Upper lobe of left lung (tissue), 6 donors: ENCODE measurements at places on chromosomes 11 and 22.

GRCh38 chr11:32039149-32039548 is 51.7 kb upstream of the RCN1 start:
- no peak overlapping the region for H3K27ac ChIP-seq
- H3K4me3 ChIP-seq = no peak overlapping the region
- no peaks in the 10 kb centered on the region for H3K27me3 ChIP-seq
- no peaks in the 10 kb centered on the region for H3K36me3 ChIP-seq

DNA sequence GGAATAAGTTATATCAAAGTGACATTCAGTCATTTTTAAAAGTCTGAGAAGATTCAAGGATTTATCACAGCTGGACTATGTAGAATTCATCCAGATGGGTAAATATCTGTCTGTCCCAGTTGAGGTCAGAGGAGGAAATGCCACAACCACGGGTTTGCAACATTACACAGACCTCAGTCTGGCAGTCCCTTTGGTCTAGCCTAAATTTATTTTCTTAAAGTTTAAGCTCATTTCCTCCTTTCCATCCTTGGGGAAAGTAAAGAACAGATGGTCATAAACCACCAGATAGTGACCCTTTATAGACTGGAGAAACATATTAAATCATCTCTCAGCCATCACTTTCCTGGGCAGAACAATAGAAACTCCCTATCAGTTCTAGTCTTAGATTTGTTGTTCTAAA is 238.4 kb upstream of the DDI1 start:
- peaks cover 2% of the 10 kb centered on the region for H3K4me1 ChIP-seq
- no peak overlapping the region for H3K4me3 ChIP-seq
- H3K36me3 ChIP-seq = no peaks in the 10 kb centered on the region
- no peaks in the 10 kb centered on the region for H3K27me3 ChIP-seq

DNA sequence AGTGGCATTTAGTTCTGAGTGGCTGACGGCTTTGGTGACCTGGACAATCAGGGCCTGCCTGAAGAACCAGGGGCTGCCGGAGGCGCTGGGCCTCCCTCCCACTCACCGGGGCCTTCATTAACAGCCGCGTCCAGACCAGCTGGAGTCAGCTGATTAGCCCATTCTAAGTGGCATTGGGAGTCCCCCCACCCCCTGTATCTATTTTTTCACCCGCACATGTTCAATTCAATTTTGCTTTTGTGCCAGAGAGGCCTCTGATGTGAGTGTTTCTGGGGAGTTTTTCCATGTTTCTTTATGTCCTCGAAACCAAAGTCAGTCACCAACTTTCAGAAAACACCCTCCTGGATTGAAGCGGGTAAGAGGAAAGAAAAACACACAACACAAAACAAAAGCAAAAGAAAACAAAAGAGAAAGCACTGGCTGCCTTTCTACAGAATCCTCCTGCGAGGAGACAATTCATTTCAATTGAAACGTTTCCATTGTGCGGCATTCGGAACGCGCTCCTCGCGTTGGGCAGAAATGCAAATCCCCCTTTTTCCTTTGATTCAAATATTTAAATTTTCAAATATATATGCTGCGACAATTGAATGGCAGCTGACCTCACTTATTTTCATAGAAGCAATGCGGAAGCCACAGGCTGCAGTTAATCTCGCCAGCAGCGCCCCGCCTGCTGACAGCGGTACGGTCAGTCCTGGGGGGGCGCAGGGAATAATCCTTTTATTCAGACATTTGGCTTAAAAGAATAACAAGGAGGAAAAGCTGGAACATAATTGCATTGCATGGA is 17.7 kb downstream of the CDKN1C start:
- peak overlapping the region; percentile 28 for H3K4me3 ChIP-seq
- no peak overlapping the region for H3K27ac ChIP-seq
- no peaks in the 10 kb centered on the region for H3K36me3 ChIP-seq
- no peaks in the 10 kb centered on the region for H3K27me3 ChIP-seq

DNA sequence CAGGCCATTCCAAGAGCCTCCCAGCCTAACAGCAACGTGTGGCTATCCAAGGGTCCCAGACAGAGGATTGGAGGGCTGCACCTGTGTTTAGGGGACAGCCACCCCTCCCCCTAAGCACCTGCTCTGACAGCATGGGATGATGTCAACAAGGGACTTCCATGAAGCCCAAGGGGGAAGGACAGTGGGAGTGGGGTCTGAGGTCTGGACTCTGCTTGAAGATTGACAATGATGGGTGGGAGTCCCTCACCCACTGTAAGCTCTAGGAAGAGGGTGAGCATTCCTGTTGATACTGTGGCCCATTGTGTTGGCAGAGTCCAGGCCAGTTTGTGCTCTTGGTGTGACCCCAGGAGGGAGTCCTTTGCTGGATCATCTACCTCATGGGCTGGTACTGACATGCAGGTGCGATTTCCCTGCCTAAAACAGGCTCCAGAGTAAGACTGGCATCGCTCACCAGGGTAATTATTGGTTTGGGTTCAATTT is 46.9 kb upstream of the TUB start:
- peaks cover 7% of the 10 kb centered on the region for H3K4me1 ChIP-seq
- no peaks in the 10 kb centered on the region for H3K27me3 ChIP-seq
- H3K27ac ChIP-seq = no peak overlapping the region
- no peak overlapping the region for H3K4me3 ChIP-seq
- H3K36me3 ChIP-seq = no peaks in the 10 kb centered on the region

DNA sequence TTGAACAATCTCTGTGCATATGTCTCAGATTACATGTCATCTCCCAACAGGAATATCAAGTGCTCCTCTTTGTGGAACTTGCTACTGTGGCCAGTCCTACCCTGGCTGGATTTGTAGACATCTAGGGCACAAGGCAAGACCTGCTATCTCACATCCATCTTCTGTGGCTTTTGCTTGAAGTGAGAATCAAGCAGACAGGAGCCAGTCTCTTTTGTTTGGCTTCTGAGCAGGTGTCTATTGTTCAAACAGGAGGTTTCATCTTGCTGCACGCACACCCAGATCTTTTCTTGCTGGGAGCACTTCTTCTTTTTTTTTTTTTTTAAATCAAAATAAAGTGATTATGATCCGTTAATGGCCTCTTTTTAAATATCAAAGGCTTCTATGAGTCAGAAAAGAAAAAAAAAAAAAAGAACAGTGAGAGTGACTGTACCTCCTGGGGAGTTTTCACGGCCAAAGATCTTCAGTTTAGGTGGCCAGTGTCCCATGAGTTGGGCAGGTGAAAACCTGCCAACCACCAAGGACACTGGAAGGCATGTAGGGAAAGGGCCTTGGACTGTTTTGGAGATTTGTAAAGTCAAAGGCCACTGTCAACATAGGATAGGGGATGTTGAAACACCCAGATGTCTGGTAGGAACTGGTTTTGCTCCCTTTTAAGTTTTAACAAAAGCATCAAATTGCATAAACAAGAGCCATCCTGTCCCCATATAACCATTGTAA is 78.1 kb downstream of the CD44 start:
- no peaks in the 10 kb centered on the region for H3K27me3 ChIP-seq

- peaks cover 16% of the 10 kb centered on the region for H3K4me1 ChIP-seq
- no peak overlapping the region for H3K4me3 ChIP-seq
- no peaks in the 10 kb centered on the region for H3K27me3 ChIP-seq
- no peak overlapping the region for H3K27ac ChIP-seq
- no peaks in the 10 kb centered on the region for H3K36me3 ChIP-seq
Measured at GRCh38 chr22:19825904-19826618, 28.6 kb downstream of the GNB1L start.

DNA sequence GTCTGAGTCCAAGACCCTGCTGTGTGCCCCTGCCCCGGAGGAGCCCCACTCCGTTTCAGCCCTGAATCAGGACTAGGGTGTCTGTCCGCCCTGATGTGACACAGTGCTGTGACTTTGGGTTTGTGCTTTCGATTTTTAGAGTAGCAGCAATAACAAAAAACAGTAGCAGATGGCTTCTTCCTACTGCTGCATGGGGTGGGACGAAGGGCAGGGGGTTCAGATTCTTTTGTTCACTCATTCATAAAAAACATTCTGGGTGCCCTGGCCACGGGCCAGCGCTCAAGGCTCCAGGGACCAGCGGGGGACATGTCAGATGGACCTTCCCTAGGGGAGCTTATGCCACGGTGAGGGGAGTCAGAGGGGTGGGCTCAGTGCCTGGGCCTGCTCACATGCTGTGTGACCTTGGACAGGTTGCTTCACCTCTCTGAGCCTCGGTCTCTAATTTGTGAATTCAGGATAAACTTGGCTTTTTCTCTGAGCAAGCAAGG is 24.6 kb upstream of the PRR5 start:
- H3K27ac ChIP-seq = no peak overlapping the region
- H3K27me3 ChIP-seq = no peaks in the 10 kb centered on the region
- no peaks in the 10 kb centered on the region for H3K36me3 ChIP-seq
- DNase-seq = no peak
- H3K4me3 ChIP-seq = peak overlapping the region; percentile 6

GRCh38 chr11:48074425-48075181 is 94.2 kb downstream of the PTPRJ start:
- no peaks in the 10 kb centered on the region for H3K36me3 ChIP-seq
- H3K27ac ChIP-seq = no peak overlapping the region
- H3K4me3 ChIP-seq = no peak overlapping the region
- H3K4me1 ChIP-seq = no peaks in the 10 kb centered on the region

GRCh38 chr11:124920870-124921609 is 2.0 kb downstream of the HEPN1 start:
- H3K4me3 ChIP-seq = peak overlapping the region; percentile 51
- H3K27ac ChIP-seq = peak overlapping the region; percentile 81
- H3K36me3 ChIP-seq = no peaks in the 10 kb centered on the region
- peak; percentile 58 for DNase-seq
- H3K27me3 ChIP-seq = no peaks in the 10 kb centered on the region
- peaks cover 8% of the 10 kb centered on the region for H3K4me1 ChIP-seq

GRCh38 chr11:108536783-108537182 is 38.6 kb upstream of the POGLUT3 start:
- H3K27me3 ChIP-seq = no peaks in the 10 kb centered on the region
- no peak overlapping the region for H3K27ac ChIP-seq
- no peaks in the 10 kb centered on the region for H3K4me1 ChIP-seq
- H3K4me3 ChIP-seq = peak overlapping the region; percentile 21
- H3K36me3 ChIP-seq = no peaks in the 10 kb centered on the region

- no peaks in the 10 kb centered on the region for H3K27me3 ChIP-seq
- no peak overlapping the region for H3K27ac ChIP-seq
- H3K4me3 ChIP-seq = no peak overlapping the region
- DNase-seq = no peak
- no peaks in the 10 kb centered on the region for H3K36me3 ChIP-seq
Measured at GRCh38 chr11:9790703-9791102, 126.8 kb downstream of the SWAP70 start.

DNA sequence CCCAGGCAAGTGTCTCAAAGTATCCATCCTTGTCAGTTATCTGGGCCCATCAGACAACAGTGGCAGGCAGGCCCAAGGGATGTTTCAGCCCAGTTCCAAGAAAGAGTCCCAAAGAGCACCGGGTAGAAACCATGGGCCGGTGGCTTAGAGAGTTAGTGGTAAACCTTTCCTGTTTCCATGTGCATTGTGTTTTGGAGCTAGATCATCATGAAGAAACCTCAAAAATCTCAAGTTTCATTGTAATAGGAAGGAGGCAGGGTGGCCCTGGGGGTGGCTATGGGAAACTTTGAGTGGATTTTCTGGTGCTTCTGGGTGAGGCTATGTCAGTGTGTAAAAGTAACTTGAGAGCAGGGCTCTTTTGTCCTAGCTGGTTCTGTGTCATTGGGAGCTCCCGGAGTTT is 68.1 kb downstream of the UBASH3B start:
- no peaks in the 10 kb centered on the region for H3K27me3 ChIP-seq
- no peak for DNase-seq
- no peaks in the 10 kb centered on the region for H3K36me3 ChIP-seq
- no peak overlapping the region for H3K4me3 ChIP-seq

DNA sequence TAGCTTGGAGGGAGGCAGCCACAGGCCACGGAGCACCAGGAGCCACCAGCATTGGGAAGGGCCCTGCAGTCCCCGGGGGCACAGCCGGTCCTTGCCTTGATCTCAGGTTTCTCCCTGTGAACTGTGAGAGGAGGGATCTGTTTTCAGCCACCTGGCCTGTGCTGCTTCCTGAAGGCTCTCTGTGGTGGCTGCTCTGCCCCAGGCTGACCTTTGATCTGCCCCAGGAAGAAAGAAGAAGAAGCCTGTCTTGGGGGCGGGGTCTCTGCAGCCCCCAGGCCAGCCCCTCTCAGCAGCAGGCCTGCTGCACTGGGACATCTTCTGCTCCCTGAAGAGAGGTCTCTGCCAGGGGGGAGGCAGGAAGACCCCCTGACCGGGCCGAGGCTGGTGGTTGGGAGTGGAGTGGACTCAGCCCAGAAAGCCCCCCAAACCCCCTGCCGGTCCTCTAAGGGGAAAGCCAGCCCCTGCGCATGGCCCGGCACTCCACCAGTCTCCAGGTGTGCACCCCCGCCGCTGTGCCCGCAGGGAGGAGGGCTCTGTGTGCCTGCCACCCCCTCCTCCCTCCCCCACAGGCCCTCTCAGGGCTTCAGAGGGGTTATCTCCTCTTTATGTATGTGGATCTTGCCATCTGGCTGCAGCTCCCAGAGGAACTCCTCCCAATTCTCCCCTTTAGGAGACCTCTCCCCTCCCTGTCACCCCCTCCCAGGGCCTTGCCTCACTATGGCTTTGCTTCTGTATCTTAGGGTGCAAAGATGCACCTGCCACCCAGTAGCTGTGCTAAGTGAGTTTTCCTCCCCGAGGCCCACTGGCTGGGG is 675.3 kb downstream of the BRD1 start:
- no peaks in the 10 kb centered on the region for H3K4me1 ChIP-seq
- no peak overlapping the region for H3K27ac ChIP-seq
- no peak for DNase-seq
- no peak overlapping the region for H3K4me3 ChIP-seq
- H3K27me3 ChIP-seq = no peaks in the 10 kb centered on the region

DNA sequence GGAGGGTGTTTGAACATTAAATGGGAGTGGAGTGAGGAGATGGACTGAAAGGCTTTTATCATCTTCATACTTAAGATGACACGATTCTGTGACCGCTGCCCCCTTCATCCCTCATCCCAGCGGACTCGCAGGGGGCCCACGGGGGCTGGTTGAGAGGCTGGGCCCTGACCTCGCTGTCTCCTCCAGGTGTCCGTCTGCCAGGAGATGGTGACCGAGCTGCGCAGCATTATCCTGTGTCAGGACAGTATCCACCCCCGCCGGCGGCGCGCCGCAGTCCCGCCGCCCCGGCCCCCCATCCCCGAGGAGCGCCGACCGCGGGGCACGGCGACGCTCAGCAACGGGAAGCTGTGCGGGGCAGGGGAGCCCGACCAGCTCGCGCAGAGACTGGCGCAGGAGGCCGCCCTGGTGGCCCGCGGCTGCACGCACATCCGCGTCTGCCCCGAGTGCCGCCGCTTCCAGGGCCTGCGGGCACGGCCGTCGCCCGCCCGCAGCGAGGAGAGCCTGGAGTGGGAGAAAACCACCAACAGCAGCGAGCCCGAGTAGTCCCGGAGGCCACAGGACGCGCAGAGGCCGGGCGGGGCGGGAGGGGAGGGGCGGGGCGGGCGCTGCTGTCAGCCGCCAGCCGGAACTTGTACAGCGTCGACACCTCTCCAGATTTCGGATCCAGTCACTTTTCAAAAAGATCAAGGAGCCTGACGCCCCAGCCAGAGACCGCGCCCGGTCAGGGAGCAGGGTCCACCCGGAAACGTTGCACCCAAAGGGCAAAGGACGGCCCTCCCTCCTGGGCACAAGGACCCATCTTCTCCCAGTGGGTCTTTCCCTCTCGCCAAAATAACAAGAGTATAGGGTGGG is 38.0 kb upstream of the TBCEL start:
- DNase-seq = peak; percentile 69
- no peaks in the 10 kb centered on the region for H3K27me3 ChIP-seq
- peaks cover 16% of the 10 kb centered on the region for H3K4me1 ChIP-seq
- H3K36me3 ChIP-seq = no peaks in the 10 kb centered on the region
